ENCODE measurements at places on chromosomes 1 and 21.

DNA sequence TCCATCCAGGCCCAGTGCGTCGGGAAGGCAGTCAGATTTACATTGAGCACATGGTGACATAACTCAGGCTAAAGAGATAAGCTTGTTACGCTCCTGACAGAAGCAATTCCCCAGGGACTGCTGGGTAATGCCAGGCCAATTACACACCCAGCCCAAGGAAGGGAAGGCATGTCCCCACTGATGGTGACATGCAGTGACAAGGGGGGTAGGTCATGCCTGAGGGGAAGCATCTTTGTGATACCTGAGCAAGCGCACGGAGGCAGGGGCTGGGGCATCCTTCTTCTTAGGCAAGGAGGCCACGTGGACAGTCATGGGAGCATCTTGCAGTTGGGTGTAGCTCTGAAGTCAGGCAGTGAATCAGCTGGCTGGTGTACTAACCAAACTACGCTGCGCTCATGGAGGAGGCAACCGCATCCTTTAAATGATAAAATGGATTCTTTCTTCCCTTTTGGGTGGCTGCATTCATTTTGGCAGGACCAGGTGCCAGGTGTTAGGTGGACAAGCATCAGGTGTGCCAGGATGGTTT, 39.6 kb upstream of the GRIK3 start:
- no peak for DNase-seq

GRCh38 chr1:27009601-27010197, 3.0 kb downstream of the TENT5B start:
- no peak for DNase-seq

- DNase-seq, result no peak
Observed at GRCh38 chr1:93729906-93730305, 48.3 kb upstream of the BCAR3 start.

GRCh38 chr1:35518183-35518582, 39.0 kb downstream of the KIAA0319L start:
- DNase-seq, result no peak

GRCh38 chr1:192787914-192788585, 20.8 kb upstream of the RGS2 start:
- no peak for DNase-seq

DNA sequence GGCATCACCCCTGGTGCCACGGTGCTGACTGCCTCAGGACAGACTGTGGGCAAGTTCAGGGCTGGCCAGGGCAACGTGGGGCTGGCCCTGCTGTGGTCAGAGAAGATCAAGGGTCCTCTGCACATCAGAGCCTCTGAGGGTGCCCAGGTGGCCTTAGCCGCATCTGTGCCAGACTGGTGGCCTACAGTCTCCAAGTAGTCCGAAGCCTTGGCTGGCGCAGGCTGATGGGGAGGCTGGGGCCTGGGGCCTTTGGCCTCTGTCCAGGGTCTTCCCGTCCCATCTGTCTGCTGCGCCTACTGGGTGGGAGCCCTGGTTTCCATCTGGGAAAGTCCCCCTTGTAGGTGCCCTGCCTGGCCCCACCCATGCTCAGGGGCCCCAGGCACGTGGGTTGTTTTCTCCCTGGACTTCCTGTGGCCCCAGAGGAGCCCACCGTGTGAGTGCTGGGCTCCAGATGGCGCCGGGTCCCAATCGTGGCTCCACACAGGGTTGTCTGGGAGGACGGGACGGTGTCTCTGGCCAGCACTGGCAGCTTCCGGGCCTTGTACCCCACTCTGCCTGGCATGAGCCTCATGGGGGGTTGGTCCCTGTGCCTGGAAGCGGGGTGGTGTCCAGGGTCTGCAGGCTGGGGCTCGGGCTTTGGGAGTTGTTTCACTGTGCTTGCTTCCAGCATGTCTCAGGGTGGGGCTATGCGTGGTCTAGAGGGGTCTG, 9.9 kb downstream of the IBA57 start:
- DNase-seq, result no peak

DNA sequence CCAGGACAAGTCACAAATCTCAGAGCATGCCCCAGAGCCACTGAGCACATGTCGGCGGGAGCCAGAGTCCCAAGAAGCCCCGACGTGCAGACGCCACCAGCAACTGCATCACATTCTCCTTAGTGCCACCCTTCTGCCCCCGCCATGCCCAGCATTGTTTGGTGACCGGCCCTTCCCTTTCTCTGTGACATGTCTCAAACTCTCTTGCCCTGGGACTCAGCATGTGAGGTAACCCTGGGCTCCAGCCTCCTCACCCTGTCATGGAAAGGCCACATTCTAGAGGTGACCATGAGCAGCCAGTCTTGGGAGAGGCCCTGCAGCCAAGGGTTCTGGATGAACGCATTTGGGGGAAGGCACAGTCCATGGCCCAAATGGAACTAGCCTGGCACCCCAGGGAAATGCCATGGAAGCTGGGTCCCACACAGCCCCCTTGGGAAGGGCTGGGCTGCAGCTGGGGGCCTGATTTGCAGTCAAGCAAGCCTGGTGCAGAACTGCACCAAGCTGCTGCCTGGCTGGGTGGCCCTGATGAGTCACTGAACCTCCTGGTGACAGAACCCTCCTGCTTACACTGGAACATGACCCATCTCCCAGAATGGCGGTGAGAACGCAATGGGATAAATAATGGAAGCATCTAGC, 94.4 kb downstream of the ITPKB start:
- DNase-seq, result no peak

GRCh38 chr1:17161137-17161740, 42.0 kb upstream of the PADI2 start:
- DNase-seq, result no peak

GRCh38 chr1:30599721-30600120, 123.7 kb downstream of the MATN1 start:
- DNase-seq, result no peak

DNA sequence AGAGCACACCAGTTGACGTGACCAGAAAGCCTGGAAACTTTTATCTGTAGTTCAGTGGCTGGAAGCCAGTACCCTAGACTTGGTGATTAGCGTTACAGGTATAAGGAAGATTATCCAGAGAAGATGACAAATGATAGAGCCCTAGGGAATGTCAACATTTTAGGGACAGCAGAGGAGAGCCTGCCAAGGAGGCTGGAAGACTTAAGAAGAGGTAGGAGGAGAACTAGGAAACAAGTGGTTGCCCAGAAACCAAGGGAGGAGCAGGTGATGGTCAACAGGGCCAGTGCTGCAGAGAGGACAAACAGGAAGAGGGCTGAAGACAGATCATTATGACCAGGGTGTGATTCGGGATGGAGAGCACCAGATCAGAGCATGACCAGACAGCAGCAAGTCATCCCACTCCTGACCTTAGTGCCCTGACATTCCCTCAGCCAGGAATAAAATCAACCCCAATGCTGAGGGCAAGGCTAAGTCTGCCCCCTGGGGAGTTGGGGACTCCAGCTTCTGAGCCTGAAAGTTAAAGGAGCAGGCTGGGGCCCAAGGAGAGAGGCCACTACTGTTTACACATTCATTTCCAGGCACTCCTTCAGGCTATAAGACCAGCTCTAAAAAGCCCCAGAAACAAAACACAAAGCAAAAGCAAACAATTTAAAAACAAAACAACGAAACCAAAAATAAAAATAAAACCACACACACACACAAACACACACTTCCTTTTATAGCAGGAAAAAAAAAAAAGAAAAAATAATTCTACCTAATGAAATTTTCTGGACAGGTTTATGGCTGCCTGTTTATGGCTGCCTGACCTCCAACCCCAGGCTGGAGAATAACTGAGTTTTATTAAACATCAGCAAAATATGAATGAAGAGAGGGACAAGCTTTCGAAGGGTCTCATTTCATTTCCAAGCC, 48.6 kb upstream of the LRRC52 start:
- DNase-seq, result no peak

- DNase-seq, result no peak
Observed at GRCh38 chr1:4369335-4369734, 285.1 kb upstream of the AJAP1 start.

DNA sequence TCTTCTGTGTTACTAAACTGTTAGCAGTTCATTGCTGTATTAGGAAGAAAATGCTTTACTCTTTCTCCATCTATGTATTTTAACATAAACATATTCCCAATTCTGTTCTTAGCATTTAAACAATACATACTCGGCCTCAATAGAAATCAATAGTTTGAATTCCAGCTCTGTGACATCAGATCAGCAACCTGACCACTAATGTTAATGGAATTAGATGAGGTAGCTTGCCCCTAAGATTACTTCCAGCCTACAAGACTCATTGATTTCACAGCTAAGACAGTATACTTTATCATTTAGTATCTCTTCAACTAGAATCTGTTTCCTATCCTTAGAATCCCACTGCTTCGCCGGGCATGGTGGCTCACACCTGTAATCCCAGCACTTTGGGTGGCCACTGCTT, 38.9 kb downstream of the EPRS1 start:
- DNase-seq, result no peak

- DNase-seq, result no peak
Observed at GRCh38 chr21:41338455-41338854, 21.9 kb downstream of the FAM3B start.

GRCh38 chr21:38679534-38679933, 126.2 kb upstream of the ETS2 start:
- DNase-seq, result no peak

- no peak for DNase-seq
Observed at GRCh38 chr1:157090771-157091170, 8.8 kb downstream of the ETV3L start.

DNA sequence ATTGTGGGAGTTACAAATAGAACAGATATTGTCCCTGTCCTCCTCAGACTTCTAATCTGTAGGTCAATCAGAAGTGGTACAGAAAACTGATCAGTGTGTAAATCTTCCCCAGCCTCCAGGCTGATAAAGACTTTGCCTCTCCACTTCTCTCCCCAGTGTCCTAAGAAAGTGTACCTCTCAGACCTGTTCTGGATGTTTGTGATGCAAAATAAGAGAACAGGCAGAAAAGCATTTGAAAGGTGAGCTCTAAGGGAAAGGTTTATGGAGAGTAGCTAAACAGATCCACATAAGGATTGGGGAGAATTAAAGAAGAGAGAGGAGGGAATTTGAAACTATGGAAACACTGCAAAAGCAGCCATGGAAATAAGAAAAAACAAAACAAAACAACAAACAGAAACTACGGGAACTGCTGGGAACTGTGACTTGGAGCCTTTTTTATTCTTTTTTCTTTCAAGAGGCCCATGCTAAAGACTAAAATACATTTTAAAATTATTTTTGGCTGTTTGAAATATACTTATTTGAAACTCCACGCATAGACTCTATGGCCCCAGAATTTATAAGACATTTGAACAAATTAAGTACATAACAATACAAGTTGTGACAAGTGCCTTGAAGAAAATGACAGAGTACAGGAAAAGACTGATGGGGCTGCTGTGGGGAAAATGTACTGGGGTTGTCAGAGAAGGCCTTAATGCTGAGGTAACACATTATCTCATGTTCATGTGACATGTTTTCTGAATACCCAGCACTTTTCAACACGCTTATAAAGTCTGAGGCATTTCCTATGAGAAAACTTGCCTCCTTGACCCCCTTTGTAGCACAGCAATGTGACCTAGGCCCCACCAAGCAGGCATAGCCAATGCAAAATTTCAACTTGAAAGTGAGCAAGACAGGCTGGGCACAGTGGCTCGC, 51.2 kb downstream of the TRAF5 start:
- DNase-seq, result no peak
